ENCODE measurements at places on chromosomes 6 and 20. TPM values are rescaled to one million over a fixed set of nuclear protein-coding genes. Genes with fewer than 3 reads are reported as not detected.

Gene SPDEF
- total RNA-seq, result not detected

Gene C6orf58
- not detected for total RNA-seq

Gene PRL
- total RNA-seq, result not detected

Gene ARMC2
- total RNA-seq, result 3.1 TPM

Gene MOXD1
- total RNA-seq, result 118 TPM

Gene SOX12
- total RNA-seq, result 9.5 TPM

Gene NOTCH4
- total RNA-seq, result 1.3 TPM

Gene LCA5
- total RNA-seq, result 4.8 TPM
